Effector memory CD8-positive, alpha-beta T cell (primary cell): ENCODE measurements at places on chromosomes 11 and 22.

DNA sequence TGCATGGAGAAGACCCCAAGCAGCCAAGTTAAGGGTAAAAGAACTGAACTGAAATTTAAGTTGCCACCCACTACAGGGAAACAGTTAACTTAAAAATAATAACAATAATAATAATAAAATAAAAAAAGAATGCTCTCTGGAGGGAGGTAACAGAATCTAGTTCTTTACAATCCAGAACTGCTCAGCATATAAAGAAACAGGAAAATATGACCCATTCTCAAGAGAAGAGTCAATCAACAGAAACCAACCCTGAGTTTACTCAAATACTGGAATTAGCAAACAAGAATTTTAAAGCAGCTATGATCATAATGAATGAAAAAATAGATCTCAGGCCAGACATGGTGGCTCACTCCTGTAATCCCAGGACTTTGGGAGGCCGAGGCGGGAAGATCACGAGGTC is 53.8 kb downstream of the DENND5A start:
- no peak for DNase-seq

DNA sequence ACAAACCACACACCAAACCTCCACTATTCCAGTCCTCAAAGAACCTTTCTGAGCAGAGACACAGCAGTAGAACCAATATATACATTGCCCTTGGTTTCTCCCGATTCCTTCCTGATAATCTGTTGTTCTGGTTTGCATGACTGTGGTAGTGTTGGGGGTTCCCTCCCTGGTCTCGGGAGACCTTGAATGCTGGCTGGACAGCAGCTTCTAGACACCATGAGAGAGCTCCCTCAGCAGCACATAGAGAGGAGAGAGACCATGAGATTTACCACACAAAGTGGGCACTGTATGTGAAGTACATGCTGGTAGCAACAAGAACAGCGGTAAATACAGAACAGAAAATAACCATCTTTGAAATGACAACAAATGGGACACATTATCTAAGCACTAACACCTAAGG is 2.6 kb downstream of the C11orf91 start:
- no peak for DNase-seq

GRCh38 chr11:14635546-14635945 is 8.1 kb upstream of the PDE3B start:
- no peak for DNase-seq

DNA sequence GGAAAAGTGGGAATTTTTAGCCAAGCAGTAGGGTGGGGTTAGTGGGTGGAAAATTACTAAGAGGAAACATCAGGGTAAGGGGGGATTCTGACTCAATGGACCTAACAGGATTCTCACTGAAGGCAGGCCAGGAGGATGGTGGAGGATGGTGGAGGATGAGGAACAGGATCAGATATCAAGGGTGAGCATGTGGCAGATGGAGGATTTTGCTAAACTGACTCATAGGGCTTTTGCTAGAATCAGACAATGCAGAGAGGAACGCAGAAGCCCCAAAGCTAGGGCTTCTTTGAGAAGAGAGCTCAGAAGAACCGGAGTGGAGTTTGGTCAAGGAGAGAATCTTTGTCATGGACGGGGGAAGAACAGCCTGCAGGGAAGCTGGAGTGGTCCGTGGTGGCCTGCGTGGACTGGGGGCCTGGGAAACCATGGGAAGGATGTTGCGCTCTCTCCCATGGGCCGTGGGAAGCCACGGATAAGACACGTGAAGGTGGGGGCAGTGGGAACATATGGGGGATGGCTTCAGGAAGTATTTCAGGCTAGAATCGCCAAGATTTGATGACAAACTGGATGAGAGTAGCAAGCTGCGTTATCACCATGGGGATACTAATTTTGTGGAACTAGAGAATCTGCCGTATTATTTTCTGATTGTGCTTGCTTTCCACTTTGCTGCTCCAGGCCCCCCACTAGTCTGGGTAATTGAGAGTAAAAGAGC is 165.2 kb downstream of the LDLRAD3 start:
- DNase-seq: no peak

- DNase-seq: no peak
These were observed 4.4 kb downstream of the SEC14L6 start for GRCh38 chr22:30541961-30542810.

GRCh38 chr11:15379483-15379882 is 264.8 kb downstream of the INSC start:
- DNase-seq: no peak
